Activated T-helper 2 cell treated with anti-CD3 and anti-CD28 coated beads, Interferon-gamma antibody, Interleukin-2, Interleukin-4, amounts not matched to agents 10 μg/mL and 5 μg/mL and 100 μg/mL, durations not matched to agents 14 hours and 24 hours and 36 hours (primary cell): ENCODE measurements at places on chromosomes 3 and 15.

DNA sequence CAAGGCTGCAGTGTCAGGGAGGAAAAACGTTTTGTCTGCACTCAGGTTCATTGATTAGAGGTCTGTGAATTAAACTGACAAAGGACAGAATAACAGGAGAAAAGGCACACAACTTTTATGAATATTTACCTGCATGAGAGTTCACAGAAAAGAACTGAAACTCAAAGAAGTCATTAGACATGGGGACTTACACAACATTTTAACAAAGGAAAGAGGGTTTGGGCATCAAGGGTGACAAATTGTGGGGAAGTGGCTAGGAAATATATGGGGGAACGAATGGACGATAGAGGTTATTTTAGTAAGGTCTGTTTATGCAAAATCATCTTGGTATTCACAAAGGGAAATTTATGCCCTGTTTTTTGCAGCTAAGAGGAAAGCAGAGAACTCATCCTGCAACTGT lies 65.6 kb upstream of the C15orf39 start:
- DNase-seq = no peak

DNA sequence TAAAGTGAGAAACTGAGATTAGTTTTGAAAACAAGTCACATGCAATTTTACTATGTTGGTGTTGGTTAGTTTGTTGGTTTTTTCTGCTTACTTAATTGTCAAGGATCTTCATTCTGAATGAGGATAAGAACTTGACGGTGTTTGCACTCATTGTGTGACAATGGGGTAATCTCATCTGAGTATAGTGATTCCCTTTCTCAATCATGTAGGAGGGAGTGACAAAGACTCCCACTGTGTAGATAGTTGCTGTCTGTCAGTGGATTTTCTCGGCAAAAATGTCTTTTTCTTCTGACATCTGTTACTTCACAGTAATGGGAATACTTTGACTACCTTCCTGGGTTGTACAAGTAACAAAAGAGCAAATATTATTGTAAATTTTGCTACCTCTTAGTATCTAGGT lies 23.5 kb downstream of the KCNH8 start:
- DNase-seq = no peak

- DNase-seq = no peak
These were observed 1026.2 kb upstream of the NR2F2 start for GRCh38 chr15:95304151-95304946.

DNA sequence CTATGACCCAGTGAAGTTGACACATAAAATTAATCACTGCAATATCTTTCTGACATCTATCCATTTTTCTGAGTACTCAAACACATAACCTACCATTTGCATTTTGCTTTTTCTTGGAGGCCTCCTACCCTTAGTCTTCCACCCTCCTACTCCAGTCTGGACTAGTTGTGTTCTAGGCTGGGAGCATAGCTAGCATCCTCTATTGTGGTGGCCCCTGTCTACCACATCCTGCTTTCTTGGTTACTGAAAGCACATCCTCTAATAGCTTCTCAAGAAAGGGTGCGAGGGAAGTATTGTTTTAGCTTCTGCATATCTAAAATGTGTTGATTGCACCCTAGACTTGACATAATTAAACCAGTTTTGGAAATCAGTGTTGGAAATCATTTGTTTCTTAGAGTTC lies 176.5 kb downstream of the THSD4 start:
- DNase-seq = peak; percentile 24

- DNase-seq = no peak
These were observed 35.5 kb downstream of the CLSTN2 start for GRCh38 chr3:139970526-139970925.
